ENCODE measurements at places on chromosomes 3 and 15.

DNA sequence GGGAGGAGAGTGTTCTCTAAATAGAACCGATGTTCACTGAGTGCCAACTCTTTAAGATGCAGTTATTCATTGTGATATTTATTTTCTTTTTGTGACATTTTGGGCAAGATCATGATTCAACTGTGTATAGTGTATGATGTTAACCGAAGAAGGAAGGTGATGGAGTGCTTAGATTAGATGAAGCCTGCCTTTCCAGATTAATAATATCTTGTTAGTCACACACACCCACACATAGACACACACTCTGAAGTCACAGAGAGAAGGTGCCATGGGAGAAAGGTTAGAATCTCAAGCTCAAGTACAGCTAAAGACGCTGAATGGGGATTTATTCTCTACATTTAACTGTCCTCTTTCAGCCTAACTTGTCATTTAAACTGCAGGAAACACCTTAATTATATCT lies 77.0 kb downstream of the SLC9A9 start:
- DNase-seq = no peak

- DNase-seq = no peak
Observed at GRCh38 chr3:74711913-74712512, 97.6 kb upstream of the CNTN3 start.

- DNase-seq = no peak
Observed at GRCh38 chr3:18016366-18016765, 273.9 kb upstream of the TBC1D5 start.

DNA sequence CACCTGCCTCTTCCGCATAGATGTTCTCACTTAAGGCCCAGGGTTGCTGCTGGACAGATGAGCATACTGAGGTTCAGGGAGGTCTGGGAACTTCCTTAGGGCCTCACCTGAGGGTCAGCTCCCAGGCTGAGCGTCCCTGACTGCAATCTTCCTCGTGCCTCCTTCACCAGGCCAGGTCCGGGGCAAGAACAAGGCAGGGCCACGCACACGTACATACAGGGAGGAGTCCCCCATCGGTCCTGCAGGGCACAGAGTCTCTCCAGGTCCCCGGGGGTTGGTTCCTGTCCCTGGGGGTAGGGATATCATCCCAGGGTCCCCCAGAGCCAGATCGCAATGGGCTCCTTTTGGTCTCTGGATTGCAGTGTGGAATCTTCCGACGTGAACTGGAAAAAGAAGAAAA lies 130.1 kb downstream of the LRRK1 start:
- DNase-seq = no peak

- DNase-seq = no peak
Observed at GRCh38 chr3:190175490-190175889, 54.8 kb upstream of the P3H2 start.

- DNase-seq = no peak
Observed at GRCh38 chr3:17707813-17708543, 34.5 kb downstream of the TBC1D5 start.

GRCh38 chr3:45241206-45241605 lies 15.1 kb upstream of the TMEM158 start:
- DNase-seq = no peak

DNA sequence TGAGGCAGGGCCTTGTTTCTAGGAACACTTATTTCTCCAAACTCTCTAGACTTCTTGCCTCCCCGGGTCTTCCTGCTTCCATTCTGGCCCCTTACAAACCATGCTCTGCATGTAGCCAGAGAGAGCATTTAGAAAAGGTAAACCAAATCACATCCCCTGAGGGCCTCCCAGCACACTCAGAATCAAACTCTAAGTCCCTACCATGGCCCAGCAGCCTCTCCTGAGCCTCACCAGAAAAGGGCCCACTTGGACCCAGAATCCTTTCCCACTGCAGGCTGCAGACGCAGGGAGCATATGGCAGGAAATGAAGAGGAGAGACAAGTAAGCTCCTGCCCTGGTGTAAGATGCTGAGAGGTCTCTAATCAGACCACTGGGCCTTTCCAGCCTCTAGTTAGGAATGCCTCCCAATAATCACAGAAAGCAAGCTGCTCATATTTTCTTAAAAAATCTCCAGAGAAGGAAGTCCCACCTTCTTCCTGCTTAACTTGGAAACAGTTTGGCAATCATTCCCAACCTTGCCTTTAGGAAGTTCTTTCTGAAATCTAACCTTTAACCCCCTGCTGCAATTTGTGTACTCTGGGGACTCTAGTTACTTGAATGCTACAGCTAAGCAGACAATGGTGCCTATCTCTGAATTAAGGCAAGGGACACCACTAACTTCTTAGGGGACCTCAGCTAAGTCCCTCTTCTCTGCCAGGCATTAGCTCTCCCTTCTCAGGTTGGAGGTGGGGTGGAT lies 4.2 kb downstream of the AMOTL2 start:
- no peak for DNase-seq

DNA sequence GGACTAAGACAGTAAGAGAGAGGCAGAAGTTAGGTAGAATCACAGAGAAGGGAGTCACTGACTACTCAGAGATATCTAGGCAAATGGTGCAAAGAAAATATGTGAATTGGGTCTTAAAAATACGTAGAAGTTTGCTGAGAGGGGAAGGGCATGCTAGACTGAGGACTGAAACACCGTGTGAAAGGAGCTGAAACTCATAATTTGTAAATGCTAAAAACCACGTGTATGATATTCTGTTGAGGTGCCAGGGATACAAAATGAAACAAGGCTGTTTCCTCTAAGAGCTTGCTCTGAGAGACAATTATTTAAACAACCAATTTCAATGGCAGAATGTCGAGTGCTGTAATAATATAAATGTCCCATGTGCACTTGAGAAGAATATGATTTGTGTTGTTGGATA lies 47.2 kb downstream of the NCK1 start:
- DNase-seq = no peak

GRCh38 chr3:10700821-10701220 lies 115.2 kb upstream of the SLC6A11 start:
- no peak for DNase-seq

GRCh38 chr3:109683746-109684145 lies 346.4 kb upstream of the DPPA4 start:
- DNase-seq = no peak

DNA sequence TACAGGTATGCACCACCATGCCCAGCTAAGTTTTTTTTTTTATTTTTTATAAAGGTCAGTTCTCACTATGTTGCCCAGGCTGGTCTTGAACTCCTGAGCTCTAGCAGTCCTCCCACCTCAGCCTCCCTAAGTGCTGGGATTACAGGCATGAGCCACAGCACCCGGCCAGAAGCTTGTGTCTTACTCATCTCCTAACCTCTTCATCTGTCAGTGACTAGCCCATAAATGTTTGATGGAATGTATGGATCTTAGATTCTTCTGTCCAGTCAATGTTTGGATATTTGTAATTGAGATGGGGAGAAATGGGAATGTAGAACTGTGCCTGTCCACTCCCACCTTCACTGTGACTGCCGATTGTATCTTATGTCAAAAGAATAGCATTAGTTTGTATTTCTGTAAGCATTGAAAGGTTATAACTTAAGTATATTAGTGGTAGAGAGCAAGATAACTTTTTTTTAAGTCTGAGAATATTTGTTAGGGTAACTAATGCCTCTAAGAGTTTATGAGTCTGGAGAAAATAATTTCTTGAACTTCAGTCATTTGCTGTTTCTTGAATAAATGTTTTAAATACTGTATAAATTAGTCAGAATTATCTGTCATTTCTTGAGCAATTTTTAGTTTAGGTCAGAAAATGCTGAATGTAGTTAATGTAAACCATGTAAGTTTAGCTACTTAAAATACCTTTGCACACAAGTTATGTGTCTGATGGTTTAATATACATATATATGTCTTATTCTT lies 215.3 kb upstream of the CGNL1 start:
- no peak for DNase-seq

DNA sequence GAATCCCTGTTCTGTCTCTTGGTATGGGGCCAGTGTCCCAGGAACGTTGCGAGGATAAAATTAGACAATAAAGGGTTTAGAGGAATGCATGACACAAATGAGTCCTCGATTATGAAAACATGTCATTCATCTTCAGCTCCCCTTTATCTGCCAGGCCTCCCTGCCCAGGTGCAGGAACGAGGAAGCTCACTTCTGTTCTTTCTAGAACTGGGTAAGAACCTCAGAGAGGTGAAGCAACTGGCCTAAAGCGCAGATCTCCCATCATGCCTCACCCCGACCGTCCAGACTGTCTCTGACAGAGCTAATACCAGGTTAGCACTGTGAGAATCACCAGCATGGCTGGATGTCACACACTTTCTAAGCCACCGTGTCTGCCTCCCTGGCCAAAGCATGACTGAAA lies 1.5 kb upstream of the ITIH1 start:
- DNase-seq = no peak

- no peak for DNase-seq
Observed at GRCh38 chr3:33058765-33059164, 38.2 kb downstream of the GLB1 start.

- no peak for DNase-seq
Observed at GRCh38 chr15:71096676-71097075, 18.6 kb upstream of the THSD4 start.

DNA sequence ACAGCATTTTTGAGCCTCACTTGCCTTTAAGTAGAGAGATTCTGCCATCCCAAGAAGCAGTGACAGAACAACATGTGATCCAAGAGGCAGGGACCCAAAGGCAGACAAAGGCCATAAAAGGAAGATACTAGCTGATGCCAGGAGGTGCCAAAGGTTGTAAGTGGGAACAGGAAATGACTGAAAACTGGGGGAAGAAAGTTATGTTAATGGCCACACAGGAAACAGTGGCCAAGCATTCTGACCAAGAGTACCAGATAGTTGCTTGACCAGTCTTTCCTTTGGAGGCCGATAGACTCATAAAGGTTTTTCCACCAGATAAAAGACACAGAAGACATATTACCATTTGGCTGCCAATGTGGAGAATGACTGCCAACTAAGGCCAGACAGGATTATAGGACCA lies 274.5 kb upstream of the PEX5L start:
- no peak for DNase-seq

DNA sequence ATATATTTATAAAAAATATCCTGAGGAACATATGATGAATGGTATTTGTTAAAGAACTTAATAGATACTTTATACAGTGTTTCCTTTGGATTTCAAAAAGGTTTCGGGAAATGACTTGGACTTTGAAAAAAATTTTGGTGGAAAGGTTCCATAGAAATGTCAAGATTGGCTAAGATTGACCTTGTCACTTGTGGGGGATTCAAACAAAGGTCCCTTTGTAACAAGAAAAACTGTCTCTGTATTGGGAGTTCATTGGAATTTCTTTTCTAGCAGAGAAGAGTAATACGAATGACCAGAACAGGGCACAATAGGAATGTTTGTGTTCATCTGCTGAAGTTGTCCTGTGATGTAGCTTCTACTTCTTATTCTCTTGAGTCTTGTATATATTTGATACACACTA lies 43.2 kb downstream of the ARHGEF26 start:
- DNase-seq = no peak

- no peak for DNase-seq
Observed at GRCh38 chr3:104676241-104676640, 690.5 kb upstream of the ALCAM start.

DNA sequence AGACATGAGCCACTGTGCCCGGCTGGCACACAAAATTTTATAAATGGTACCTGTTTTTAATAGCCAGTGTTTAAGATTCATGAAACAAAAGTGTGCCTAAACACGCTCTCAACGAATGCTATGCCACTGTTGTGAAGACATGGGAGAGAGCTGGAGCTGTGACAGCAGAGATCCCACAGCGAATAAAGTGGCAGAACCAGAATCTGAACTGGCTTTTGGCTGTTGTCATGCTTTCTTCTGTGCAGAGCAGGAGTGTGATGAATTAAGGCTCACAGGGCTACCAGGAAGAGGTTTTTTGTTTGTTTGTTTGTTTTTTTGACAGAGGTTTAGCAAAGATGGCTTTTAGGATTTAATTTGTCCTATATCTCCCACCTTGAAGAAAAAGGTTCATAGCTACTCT lies 14.5 kb downstream of the PTPRG start:
- no peak for DNase-seq

DNA sequence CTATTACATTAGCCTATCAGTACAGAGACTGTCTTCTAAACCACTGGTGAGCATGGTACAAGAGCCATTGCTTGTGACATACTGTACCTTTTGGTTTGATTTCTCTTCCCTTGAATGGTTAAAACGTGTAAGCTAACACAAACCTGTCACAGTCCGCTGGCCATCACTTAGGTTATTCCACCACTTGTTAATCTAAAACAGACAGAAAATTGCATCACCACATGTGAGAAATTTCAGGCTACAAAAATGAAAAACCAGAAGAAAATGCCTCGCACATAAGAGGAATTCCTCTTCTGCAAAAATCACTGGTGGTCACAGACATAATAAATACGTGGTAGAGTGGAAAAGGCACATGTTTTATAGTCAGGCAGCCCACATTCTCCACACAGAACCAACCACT lies 22.1 kb downstream of the PARL start:
- DNase-seq = no peak

- no peak for DNase-seq
Observed at GRCh38 chr3:160168246-160168645, 57.0 kb upstream of the C3orf80 start.

All from non-pigmented ciliary epithelial cell (primary cell).